ENCODE measurements at places on chromosomes 6 and 20. TPM values are rescaled to one million over a fixed set of nuclear protein-coding genes. Genes with fewer than 3 reads are reported as not detected.

- DNase-seq, result no peak
Measured at GRCh38 chr6:156378853-156379252, 398.3 kb upstream of the ARID1B start.

DNA sequence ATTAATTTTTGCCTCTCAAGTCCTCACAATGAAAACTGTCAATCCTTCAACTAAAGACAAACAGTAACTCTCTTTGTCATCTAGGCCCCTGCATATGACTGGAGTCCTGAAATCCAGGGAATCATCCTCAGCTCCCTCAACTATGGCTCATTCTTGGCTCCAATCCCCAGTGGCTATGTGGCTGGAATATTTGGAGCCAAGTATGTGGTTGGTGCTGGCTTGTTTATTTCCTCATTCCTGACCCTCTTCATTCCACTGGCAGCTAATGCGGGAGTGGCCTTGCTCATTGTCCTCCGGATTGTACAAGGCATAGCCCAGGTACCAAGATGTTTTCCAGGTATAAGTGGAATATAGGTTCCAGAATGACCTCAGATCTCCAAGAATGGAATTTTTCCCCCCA, 15.4 kb downstream of the SLC17A4 start:
- no peak for DNase-seq

DNA sequence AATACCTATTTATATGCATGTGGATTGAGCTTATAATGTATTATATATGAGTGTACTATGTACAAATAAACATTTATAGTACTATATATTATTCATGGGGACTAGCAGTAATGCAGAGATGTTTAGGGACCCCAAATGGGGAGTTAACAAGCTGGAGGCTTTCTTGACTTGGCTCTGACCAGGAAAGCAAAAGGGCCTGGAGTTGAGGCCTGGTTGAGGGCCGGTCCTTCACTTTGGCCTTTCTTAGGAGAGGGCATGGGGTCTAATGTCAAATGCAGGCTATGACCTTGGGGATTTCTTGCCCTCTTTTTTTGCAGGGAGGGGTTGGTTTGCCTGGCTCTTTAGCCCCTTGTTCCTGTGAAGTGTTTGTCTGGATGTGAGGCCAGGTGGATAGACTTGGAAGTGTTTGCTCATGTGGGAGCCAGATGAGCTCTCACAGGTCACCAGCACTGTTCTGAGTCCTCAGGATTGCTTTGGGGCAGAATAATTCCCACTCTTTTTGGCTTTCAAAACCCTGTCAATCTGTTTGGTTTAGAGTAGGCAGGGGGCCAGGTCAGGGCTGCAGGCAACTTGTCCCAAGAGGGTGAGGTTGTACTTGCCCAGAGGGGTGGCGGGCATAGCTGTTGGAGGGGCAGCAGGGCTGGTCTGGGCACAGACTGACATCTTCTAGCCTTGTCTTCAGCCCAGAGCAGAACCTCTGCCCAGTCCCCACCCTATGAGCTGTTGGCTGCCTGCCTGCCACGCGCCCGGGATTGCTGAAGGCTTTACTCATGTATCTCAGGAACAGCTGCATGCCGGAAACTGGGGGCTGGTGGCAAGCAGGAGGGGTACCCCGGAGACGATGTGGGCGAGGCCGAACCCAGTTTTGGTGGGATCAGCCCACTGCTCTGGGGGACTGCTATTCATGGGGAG, 14.6 kb downstream of the TJAP1 start:
- peak; percentile 86 for DNase-seq

- no peak for DNase-seq
Measured at GRCh38 chr20:2122936-2123335, 21.3 kb downstream of the STK35 start.

DNA sequence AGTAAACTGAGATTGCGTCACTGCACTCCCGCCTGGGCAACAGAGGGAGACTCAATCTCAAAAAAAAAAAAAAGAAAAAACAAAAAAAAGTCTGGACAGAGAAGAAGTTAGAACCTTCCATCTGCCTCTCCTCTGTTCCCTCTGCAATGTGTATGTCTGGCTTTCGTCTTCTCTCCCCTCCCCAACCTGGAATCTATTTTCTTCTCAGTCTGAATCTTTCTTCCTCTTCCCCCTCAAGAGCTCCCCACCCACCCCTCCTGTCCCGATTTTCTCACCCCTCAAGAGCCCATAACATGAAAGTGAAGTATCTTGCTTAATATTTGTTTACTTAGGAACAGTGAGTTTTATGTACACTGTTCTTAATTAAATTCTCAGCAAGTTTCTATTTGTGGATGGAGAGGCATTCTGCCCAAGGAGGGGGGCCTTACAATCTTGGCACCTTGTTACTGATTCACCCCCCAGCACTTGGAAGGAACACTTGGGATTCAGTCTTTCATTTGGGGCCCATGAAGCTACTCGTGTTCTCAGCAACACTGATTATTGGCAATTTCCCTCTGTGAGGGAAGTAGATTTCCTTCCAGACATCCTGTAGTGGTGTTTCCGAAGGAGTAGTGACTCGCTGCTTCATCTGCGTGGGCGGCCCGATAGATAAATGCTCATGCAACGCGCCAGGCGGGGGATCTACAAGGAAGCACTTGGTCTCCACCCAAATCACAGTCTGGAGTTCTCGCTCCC, 69.3 kb upstream of the SRSF6 start:
- DNase-seq, result peak; percentile 82

The ACTL10 gene
- polyA plus RNA-seq, result 1.2 TPM

All from aorta (tissue), 5 donors.